Skin of body (tissue), 3 donors: ENCODE measurements at places on chromosomes 11 and 22. TPM values are rescaled to one million over a fixed set of nuclear protein-coding genes. Genes with fewer than 3 reads are reported as not detected.

GRCh38 chr11:1204381-1205101, 18.3 kb upstream of the MUC5B start:
- no peak for DNase-seq

- DNase-seq: no peak
Observed at GRCh38 chr22:42343121-42343454, 72.6 kb upstream of the TCF20 start.

DNA sequence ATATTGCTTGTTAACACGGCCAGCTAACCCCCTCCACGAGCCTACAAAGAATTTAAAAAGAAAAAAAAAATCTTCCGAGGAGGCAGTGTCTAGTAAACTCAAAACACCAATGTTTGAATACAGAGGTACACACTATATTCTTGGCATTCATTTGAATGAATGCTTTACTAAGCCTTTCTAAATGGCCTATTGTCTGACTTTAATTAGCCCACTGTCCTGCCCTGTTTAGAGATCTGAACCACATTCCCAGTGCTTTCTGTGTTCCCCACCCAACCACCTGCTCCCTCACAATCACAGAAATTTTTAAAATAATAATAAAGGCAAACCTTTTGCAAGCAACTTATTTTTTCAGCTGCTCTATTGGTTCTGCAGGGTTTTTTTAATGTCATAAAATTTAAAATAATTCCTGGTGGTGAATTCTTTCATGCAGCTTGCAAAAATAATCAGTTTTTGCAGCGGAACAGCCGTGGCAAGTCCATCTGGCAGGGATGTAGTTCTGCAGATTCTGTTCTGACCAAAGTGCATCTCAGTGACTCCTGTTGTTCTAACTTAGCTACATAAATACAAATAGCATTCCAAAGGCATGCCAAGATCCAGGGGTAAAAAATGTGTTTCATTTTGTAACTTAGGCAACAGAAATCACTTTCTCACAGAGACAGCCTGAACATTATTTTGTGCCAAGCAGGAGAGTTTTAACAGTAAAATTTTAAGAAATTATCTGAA, 23.8 kb downstream of the POU2AF2 start:
- peak; percentile 28 for DNase-seq

- DNase-seq: peak; percentile 93
Observed at GRCh38 chr11:126415128-126415527, 59.6 kb downstream of the ST3GAL4 start.

- no peak for DNase-seq
Observed at GRCh38 chr11:34586488-34587281, 34.2 kb upstream of the EHF start.

DNA sequence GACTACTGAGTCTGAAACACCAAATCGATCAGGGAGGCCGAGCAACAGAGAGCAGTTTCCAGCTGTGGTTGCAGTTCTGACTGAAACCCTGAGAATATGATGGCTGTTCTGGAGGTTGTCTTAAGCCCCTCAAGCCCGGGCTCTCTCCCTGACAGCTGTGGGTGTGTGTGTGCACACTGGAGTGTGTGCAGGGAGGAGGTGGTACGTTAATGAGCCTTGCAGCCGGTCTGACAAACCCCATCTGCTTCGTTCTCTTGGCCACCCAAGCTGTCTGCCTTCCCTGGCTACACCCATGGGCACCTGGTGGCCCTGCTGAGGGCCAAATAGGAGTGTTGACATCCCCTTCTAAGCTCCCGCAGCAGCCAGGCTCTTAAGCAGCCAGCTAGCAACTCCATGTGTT, 189.8 kb downstream of the KIRREL3 start:
- no peak for DNase-seq

DNA sequence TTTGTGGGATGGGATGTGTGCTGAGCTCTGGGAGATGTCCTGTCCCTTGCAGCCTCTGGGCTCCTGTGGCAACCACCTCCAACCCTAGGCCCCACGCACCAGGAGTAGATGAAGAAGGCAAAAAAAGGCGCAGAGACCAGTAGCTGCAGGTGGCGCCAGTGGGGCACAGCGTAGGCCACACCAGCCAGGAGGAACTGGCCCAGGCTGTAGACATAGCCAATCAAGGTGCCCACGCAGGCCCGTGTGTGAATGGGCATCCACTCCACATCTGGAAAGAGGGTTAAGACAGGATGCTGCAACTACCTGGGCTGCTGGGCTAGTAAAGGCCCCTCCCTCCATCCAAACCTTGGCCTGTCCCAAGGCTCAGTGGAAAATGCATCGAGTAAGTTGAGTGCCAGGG, 3.0 kb downstream of the SLC22A6 start:
- no peak for DNase-seq

- DNase-seq: peak; percentile 25
Observed at GRCh38 chr11:43419460-43419859, 60.7 kb downstream of the TTC17 start.

DNA sequence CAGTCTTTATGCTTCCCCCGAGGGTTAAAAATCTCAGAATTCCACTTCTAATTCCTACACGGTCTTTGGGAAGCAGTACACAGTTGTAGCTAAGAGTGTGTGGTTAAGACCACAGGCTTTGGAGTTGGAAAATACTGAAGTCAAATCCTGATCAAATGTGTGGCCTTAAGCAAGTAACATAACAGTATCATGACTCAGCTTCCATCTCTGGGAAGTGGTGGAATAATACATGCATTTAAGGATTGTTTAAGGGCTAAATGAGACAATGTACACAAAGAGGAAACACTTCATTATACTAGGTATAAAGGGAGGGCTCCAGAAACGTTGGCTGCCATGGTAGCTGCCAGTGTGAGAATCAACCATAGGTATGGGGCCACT, 71.5 kb downstream of the FAT3 start:
- DNase-seq: no peak

DNA sequence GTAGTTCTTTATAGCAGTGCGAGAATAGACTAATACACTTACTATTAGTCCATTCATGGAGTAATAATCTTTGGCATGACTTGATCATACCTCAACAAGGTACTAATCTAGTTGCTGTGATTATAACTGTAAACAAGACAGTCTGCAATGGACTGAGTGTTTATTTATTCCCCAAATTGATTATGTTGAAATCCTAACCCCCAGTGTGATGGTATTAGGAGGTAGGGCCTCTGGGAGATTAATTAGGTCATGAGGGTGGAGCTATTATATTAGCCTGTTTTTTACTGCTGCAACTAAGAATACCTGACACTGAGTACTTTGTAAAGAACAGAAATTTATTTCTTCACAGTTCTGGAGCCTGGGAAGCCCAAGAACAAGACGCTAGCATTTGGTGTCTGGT, 30.9 kb upstream of the CSNK2A3 start:
- no peak for DNase-seq

DNA sequence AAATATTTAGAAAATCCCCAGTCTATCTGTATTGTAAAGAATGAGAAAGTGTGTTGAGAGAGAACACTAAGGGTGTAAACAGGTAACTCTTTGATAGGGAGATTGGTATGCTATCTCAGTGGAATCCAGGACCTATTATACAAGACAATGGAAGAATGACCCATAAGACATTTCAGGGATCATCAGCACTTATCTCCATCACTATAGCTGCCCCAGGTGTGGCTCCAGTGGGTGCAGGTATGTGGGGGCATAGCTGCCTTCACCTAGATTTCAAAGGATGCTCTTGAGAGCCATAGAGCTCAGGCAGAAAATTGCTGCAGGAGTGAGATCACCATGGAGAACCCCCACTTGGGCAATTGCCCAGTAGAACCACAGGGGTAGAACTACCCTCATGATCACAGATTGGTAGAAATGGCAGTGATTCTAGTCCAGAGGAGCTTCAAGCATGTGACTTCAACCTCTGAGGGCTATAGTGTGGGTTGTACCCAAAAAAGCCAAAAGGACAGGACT, 252.3 kb upstream of the TBCEL start:
- DNase-seq: no peak

DNA sequence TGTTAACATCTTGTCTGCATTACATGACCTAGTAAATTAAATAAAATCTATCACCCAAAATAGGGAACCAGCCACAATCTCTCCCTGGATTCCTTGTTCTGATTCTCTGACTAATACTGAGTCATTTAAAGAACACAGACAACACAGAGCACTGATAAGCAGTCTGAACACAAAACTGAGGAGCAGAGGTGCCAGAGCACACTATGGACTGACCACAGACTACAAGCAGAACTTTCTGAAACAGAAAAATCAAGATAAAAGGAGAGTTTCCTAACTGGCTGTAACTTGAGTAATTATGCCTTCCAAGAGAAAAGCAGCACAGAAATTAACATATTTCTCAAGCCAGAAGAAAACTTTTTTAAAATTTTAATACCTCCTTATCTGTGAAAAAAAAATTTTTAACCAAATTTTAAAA, 128.8 kb downstream of the SGSM3 start:
- peak; percentile 50 for DNase-seq

DNA sequence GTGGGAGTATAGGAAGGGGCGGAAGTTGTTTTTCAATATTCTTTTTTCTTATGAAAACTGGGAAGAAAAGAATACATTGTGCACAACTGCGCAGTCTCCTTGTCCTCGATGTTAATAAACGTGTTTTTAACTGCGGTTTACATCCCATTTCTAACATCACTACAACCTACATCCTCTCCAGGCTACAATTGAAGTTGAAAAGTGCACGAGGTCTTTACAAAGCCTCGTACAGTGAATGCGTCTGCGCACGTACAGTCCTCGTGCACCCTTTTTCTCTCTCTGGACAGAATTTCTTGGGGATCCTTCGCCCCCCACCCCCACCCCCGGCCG, 102.4 kb downstream of the WT1 start:
- no peak for DNase-seq

- no peak for DNase-seq
Observed at GRCh38 chr22:32692371-32692770, 109.1 kb upstream of the TIMP3 start.

GRCh38 chr11:105324156-105324555, 184.6 kb upstream of the CARD18 start:
- no peak for DNase-seq

DNA sequence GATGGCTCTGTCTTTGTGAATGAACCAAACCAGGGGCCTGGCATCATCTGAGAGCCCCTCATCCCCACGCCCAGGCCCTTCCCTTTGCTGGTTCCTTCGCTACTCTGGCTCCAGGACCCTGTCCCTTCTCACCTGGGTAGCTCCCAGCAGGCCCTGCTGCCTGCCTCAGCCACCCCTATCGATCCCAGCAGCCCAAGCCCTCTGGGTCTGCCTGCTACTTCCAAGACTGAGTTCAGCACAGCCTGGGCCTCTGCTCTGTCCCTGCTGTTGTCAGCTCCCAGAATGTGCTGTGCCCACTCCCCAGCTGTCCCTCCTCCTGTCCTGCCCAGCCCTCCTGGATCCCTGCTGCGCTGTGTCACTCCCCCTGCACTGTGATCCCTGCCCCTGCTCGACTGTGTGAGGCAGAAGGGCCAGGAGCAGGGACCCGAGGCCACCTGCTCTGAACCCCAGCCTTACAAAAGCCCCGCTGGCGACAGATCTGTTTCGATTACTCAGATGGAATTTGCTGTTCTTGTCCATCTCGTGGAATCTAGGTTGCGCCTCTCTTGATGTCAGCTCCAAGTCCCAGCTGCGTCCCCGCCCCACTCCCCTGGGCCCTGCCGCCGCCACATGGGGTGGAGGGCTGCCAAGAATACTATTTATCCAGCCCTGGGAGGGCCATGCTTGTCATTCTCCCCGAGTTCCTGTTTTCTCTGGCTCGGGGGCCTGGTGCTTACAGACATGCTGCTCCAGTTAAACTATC, 13.0 kb downstream of the MRPL21 start:
- DNase-seq: peak; percentile 92

- no peak for DNase-seq
Observed at GRCh38 chr11:1041149-1041467, 4.6 kb upstream of the MUC6 start.

DNA sequence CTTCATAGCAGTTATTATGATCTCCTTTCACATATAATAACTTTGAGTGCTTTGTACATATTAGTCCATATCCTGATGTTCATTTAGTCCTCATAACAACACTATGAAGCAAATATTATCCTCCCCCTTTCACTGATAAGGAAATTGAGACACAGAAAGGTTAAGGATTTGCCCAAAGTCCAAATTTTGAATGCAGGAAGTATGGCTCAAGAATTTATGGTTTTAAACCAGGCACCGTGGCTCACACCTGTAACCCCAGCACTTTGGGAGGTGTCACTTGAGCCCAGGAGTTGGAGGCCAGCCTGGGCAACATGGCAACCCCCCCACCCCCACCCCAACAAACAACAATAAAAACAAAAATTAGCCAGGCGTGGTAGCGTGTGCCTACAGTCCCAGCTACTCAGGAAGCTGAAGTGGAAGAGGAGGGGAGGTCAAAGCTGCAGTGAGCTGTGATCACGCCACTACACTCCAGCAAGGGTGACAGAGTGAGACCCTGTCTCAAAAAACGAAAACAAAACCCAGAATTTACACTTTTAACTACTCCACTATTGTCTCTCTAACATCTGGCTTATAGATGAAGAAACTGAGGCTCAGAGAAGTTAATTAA, 8.6 kb downstream of the CCDC34 start:
- no peak for DNase-seq

GRCh38 chr11:130614591-130614990, 166.1 kb downstream of the ADAMTS15 start:
- no peak for DNase-seq

The SYT12 gene
- 1.3 TPM for total RNA-seq

The ETS1 gene
- 41.4 TPM for total RNA-seq

The MMP1 gene
- total RNA-seq: 0.69 TPM

The CRYBB2 gene
- total RNA-seq: not detected

The DEPDC7 gene
- total RNA-seq: 6.0 TPM

The CD3E gene
- total RNA-seq: 0.30 TPM
